ENCODE measurements at places on chromosomes 6 and 20.

DNA sequence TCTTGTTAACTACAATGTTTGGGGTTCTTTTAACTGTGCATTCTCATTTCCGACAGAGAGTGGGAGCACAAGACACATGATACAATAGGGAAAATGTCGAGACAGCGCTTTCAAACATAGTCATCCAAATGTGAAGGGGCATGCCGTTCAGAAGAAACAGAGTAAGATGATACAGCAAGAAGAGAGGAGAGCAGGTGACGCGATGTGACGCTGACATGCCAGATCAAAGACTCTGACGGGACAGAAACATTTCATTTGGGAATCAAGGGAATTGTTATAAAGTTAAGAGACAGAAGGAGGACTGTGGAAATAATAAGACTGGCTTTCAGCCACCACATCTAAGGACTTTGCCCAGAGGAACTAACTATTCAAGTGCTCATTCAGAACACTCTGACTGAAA lies 117.4 kb downstream of the FAXC start:
- DNase-seq = no peak

GRCh38 chr6:84280030-84280429 lies 52.6 kb upstream of the CEP162 start:
- DNase-seq = no peak

- DNase-seq = no peak
These were observed 59.6 kb downstream of the ERMARD start for GRCh38 chr6:169811072-169811471.

- DNase-seq = no peak
These were observed 49.0 kb downstream of the SSR1 start for GRCh38 chr6:7264041-7264440.

- no peak for DNase-seq
These were observed 245.4 kb downstream of the HTR1B start for GRCh38 chr6:77217896-77218295.

GRCh38 chr6:169212436-169212835 lies 41.2 kb downstream of the THBS2 start:
- no peak for DNase-seq

DNA sequence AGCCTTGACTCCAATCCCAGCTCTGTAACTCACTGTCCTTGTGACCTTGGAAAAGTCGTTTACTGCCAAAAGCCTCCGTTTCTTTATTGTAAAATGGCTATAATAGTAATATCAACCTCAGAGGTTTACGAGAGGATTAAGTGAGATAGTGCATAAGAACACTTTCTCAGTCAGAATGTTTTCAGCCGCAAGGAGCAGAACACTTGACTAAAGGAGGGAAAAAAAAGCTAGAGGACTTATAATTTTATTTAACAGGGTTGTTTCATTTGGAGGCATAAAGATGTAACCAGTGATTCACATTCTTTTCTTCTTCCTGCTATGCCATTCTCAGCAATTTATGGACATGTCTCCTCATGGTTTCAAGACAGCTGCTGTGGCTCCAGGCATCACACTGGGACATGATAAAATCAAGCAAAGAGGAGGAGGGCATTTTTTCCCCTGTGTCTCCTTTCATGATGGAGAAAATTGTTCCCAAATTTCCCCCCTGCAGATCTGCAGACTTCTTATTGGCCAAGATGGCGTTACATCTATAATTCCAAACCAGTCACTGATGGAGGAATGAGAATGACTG lies 143.0 kb upstream of the PTPN1 start:
- no peak for DNase-seq
